ENCODE measurements at places on chromosomes 3 and 15. TPM values are rescaled to one million over a fixed set of nuclear protein-coding genes. Genes with fewer than 3 reads are reported as not detected.

Gene SNTN
- not detected for total RNA-seq

Gene CCDC80
- 37.7 TPM for total RNA-seq

Gene PPP1R14D
- not detected for total RNA-seq

Gene PCOLCE2
- 21.8 TPM for total RNA-seq

Gene ROPN1
- total RNA-seq: not detected

Gene SLC2A2
- total RNA-seq: not detected

Gene SLC9C1
- not detected for total RNA-seq

Gene ANKDD1A
- total RNA-seq: 1.7 TPM

Gene CSTA
- 0.81 TPM for total RNA-seq

Gene CFAP100
- not detected for total RNA-seq

Gene CPEB1
- 3.3 TPM for total RNA-seq

Gene MUSTN1
- 0.21 TPM for total RNA-seq

Gene YEATS2
- total RNA-seq: 12.3 TPM

Gene GLT8D1
- total RNA-seq: 34.6 TPM

Gene SPSB4
- 0.20 TPM for total RNA-seq

Gene FSD2
- total RNA-seq: not detected

Gene UCN2
- 5.9 TPM for total RNA-seq

Gene ACKR4
- total RNA-seq: not detected

Gene LMAN1L
- not detected for total RNA-seq

Gene GPR171
- not detected for total RNA-seq

Gene ACKR2
- 0.13 TPM for total RNA-seq

Gene C3orf85
- not detected for total RNA-seq

Gene ARL6
- total RNA-seq: 4.8 TPM

Gene MYRIP
- not detected for total RNA-seq

Gene CRYGS
- total RNA-seq: 0.40 TPM

Gene PLIN1
- 0.06 TPM for total RNA-seq

Gene ISLR2
- total RNA-seq: 0.31 TPM

Gene SPATA12
- 0.29 TPM for total RNA-seq

Gene RHOV
- total RNA-seq: 3.9 TPM

Gene GOLGA6D
- total RNA-seq: not detected

Gene LRRN1
- total RNA-seq: not detected

Gene VILL
- 0.07 TPM for total RNA-seq

Gene TRIM42
- not detected for total RNA-seq

Gene STRIT1
- total RNA-seq: not detected

Gene TMEM202
- not detected for total RNA-seq

Gene ABHD10
- total RNA-seq: 18.2 TPM

Gene MYO5C
- total RNA-seq: 6.6 TPM

Gene DTWD1
- 17.6 TPM for total RNA-seq

Gene RAD51
- 17.9 TPM for total RNA-seq

Gene LRRFIP2
- 59.3 TPM for total RNA-seq

Gene FBXW12
- not detected for total RNA-seq

Gene CYP11A1
- not detected for total RNA-seq

Gene SI
- not detected for total RNA-seq

Gene TTC23
- total RNA-seq: 10.2 TPM

Gene TJP1
- total RNA-seq: 57.8 TPM

Gene GRAMD2A
- 0.26 TPM for total RNA-seq

Gene PLS1
- total RNA-seq: 11.1 TPM

Gene LAMB2
- 83.5 TPM for total RNA-seq

Gene GOLGA8T
- 1.6 TPM for total RNA-seq

Gene SLC27A2
- 33.5 TPM for total RNA-seq

Gene WWTR1
- total RNA-seq: 142 TPM

Gene LZTFL1
- total RNA-seq: 13.5 TPM

Gene LTK
- total RNA-seq: 0.05 TPM

Gene SCG3
- total RNA-seq: not detected

Gene GTPBP8
- total RNA-seq: 14.9 TPM

Data from A549 treated with AZD2906 at 1 μM for 4 hours (cell line).